ENCODE measurements at places on chromosomes 5 and 9.

GRCh38 chr5:50786073-50786472 is 119.6 kb downstream of the PARP8 start:
- DNase-seq, result no peak

DNA sequence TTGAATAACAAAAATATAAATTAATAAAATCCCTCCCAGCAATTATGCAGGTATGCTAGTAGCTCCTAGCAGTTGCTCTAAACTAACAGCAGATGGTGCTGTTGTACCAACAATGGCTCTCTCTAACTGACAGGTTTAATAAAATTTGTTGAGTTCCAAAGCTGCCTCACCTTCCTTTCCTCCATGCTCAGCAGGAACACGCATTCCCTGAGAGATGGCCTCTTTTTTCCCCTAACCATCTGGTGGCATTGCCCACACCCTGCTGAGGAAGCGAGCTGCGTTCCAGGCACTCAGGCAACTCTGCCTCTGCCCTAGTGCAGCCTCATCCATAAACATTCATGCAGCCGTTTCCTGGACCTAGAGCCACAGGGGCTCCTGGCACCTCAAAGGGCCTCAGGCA is 106.2 kb downstream of the KLHL3 start:
- no peak for DNase-seq

- no peak for DNase-seq
Observed at GRCh38 chr9:17004500-17004899, 130.3 kb upstream of the CNTLN start.

DNA sequence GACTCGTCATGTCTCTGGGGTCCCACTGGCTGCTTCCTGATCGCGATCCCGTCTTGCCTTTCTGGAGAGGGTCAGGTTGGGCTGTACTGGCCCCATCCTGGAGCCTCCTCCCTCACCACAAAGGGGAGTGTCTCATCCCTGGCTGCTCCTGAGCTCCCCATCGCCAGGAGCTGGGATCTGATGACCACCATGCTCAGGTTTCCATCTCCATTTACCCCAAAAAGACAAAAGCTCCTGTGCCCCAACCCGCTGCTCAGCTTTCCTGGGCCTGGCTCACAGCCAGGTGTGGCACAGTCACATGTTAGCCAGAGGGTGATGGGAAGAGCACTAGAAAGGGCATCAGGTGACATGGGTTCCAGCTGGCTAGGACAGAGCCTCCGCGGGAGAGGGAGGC is 47.3 kb upstream of the CDKN2AIPNL start:
- DNase-seq, result no peak

Measured in activated CD8-positive, alpha-beta memory T cell treated with anti-CD3 and anti-CD28 coated beads, Interleukin-2, amount 50 U/mL, for 4 hours (primary cell).